Midbrain (tissue), 1 donor: ENCODE measurements at places on chromosomes 4 and X.
A peak's percentile ranks its signal among the peaks of the same experiment; 100 is the strongest.

DNA sequence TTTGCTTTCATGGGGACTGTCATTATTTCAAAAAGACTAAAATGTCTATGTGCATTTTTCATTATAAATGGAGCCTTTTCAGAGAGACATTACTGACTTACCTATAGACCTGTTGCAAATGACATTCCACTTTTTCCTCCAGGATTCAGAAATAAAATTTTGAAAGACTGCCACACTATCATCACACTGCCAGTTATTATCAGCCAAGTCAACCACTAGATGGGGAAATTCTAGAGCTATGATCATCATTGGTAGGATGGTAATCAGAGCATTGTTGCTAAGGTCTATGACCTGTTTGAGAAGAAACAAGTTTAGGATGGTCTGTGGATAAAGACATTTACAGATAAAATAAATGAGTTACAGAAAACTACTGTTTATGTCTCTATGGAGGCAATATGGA, 22.5 kb downstream of the LRRC66 start:
- no peak for DNase-seq

GRCh38 chr4:139711461-139711860, 45.8 kb downstream of the MGST2 start:
- DNase-seq, result no peak

DNA sequence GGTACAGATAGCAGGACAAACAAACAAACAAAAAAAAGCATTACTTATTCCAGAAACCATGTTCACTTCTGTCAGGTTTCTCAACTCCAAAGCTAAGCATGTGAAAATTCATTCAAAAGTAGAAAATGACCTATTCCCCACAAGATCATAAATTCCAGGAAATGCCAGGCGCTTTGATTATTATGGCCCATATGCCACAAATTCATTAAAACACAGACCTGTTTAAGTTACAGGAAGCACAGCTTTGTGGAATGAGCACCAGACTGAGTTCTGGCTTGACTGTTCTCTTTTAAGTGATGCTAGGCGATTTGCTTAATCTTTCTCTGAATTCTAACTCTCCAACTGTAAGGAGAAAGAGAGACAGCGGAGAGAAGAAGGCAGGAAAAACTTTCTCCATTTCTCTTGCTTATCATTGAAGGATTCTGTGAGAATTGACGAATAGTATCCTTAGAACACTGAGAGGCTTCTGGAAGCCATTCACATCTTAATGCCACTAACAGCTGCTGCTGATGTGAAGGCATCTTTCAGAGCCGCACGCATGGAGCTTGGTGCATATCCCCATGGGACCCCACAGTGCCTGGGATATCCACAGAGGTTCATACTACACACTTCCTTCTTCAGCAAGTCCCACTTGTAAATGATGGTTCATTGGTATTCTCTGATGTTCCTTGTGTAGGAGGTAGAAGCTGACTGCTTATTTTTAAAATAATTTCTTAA, 138.0 kb downstream of the ZNF674 start:
- no peak for DNase-seq

GRCh38 chr4:178577933-178578332, 1135.7 kb upstream of the AGA start:
- DNase-seq, result peak; percentile 10

GRCh38 chr4:42112846-42113245, 39.6 kb downstream of the BEND4 start:
- no peak for DNase-seq

GRCh38 chr4:152089584-152089983, 328.8 kb upstream of the GATB start:
- no peak for DNase-seq

DNA sequence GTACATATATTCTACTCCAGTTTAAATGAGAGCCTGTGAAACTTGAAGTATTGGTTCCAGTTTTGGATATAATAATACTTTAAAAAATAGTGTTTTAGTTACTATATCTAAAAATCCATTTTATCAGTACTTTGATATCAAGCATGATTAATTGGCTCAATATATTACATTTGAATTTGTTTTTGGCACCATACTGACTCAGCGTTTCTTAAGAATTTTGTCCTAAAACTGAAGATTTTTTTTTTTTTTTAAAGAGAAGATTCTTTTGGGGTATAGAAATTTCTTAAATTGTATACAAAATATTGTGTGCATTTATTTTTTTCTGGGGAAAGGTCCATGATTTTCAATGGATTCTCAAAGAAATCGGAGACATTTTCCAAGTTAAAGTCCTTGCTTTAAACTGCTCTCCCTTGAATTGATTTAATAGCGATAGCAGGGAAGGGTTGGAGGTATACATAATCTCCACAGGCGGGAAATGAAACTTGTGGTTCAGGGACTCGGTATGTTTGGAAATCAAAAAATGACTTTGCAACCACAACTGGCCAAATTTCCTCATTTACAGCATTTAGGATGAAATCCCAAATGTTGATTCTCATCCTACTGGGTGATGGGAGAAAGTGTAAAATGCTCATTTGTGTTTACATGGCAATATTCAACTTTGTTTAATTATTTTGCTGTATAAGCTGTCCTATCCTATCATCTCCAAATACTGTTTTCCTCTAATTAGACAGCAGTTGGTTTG, 62.3 kb downstream of the TMA16 start:
- no peak for DNase-seq

DNA sequence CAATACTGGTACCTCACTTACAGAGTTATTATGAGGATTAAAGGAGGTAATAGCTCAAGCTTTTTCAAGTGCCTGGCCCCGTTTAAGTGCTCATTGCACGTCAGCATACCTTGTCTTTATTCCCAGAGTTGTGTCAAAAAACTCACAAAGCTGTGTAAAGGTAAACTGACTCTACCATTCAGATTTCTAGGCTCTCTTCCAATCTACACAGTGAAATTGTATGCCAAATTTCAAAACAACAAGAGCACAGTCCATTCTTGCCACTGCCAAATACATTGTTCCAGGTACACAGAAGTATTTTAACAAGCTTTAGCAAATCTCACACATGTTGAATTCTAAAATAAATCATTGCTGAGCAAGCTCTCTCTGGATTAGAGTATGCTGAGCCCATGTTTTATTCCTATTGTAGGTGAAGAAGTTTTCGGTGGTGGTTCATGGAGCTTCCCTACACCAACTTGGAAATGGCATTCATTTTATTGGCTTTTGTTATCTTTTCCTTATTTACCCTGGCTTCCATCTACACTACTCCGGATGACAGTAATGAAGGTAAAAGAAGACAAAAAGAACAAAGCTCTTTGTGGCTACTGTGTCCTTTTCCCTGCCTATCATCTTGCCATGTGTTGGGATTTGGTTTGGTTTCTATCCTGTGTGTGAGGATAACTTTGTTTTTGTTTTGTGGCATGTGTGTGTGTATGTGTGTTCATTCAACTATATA, 16.2 kb downstream of the SMIM31 start:
- no peak for DNase-seq
